ENCODE measurements at places on chromosomes 1 and 21. TPM values are rescaled to one million over a fixed set of nuclear protein-coding genes. Genes with fewer than 3 reads are reported as not detected.
A peak's percentile ranks its signal among the peaks of the same experiment; 100 is the strongest.

DNA sequence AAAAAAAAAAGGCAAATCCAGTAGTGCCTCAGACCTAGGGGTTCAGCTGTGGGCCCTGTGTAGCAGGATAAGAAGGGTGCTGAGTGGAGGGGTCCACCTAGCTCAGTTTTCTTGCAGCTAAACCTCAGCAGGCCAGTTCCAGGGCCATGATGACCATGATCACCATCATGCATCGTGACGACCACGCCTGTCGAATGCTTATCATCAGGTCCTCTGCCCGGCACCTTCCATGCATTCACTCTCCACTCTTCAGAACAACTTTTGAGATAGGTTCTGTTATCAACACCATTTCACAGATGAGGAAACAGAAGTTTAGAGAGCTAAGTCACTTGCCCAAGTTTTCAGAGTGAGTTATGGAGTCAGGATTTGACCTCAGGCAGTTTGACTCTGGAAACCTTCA, 54.9 kb downstream of the ACBD3 start:
- DNase-seq, result no peak

LCE1E gene
- total RNA-seq, result not detected

GRCh38 chr1:8458607-8459006, 140.7 kb downstream of the SLC45A1 start:
- no peak for DNase-seq

PSMA5 gene
- 46.8 TPM for total RNA-seq

DNA sequence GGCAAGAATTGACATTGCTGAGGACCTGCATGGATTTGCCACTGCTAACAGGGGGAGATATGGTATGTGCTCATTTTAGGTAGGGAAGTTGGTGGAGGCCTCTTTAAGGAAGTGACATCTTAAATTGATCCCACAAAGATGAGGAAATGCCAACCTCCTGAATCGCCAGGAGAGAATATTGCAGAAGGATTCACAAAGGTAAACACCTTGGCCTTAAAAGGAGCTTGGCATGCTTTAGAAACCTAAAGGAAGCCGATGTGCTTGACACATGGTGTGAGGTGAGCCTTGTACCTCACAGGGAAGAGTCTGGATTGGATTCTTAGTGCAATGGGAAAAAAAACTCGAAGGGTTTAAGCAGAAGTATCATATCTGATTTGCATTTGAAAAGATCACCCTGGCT, 470.5 kb upstream of the DAB1 start:
- DNase-seq, result no peak

RNU1-4 gene
- total RNA-seq, result under 0.01 TPM

- DNase-seq, result no peak
Observed at GRCh38 chr1:202186327-202186726, 7.3 kb upstream of the LGR6 start.

GRCh38 chr21:28072601-28073000, 920.1 kb downstream of the LTN1 start:
- no peak for DNase-seq

DNA sequence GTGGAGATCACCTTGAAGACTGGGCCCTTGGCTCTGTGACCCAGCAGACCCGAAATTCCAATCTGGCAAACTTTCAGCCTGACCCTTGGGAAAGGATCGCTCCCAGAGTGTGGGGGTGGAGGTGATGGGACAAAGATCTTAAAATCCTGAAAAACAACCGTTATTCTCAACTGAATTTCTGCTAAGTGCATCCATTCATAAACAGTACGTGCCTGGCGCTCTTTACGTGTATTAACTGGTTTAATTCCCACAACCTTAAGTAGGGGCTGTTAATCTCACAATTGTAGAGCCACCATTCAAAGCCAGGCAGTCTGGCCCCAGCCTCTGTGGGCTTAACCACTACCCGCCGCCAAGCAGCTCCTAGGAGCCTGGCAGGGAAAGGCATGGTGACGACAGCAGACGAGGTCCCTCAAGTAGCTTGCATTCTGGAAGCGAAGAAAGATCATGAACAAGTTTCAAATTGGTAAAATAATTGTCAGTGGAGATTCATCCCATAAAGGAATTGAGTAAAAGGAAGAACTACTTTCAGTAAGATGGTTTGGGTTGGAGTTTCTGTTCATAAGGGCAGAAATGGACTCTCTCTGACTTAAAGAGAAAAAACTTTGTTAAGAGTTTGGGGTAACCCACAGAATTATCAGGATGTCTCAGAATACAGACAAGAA, 11.4 kb upstream of the RGS16 start:
- no peak for DNase-seq

GRCh38 chr1:152759453-152760173, 1.8 kb downstream of the KPRP start:
- no peak for DNase-seq

RABIF gene
- total RNA-seq, result 6.6 TPM

DNA sequence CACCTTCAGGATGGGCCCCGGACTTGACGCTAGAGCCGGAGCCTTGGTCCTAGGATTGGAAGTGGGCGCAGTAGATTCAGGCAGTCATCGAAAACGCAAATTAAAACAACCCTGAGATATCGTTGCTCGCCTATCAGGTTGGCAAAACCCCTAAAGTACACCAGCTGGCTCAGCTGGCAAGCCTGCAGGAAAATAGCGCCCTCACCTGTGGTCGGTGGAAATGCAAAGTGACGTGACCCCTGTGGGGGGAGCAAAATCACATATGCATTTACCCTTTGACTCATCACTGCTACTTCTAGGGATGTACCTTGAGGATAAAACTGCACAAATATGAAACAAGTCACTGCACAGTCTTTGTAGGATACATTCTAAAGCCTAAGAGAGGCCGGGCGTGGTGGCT, 170.3 kb upstream of the TMEM51 start:
- no peak for DNase-seq

DNA sequence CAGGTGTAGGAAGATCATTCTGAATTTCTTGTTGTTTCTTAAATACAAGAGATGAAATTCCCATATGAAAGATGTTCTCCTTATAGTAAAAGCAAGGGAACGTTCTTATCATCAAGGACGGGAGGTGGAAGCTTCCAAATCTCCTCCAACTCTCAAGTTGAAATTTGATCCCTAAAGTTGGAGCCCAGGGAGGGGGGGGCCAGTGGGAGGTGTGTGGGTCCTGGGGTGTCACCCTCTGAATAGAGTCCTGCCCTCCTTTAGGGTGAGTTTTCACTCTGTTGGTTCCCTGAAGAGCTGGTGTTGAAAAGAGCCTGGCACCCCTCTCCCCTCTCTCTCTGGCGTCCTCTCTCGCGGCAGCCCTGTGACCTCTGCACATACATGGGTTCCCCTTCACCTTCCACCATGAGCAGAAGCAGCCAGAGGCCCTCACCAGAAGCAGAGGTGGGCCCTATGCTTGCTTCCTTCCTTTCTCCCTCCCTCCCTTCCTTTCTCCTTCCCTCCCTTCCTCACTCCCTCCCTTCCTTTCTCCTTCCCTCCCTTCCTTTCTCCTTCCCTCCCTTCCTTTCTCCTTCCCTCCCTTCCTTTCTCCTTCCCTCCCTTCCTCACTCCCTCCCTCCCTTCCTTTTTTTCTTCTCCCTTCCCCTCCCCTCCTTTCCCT, 10.0 kb upstream of the TRIM17 start:
- no peak for DNase-seq

FCRL6 gene
- not detected for total RNA-seq

DNA sequence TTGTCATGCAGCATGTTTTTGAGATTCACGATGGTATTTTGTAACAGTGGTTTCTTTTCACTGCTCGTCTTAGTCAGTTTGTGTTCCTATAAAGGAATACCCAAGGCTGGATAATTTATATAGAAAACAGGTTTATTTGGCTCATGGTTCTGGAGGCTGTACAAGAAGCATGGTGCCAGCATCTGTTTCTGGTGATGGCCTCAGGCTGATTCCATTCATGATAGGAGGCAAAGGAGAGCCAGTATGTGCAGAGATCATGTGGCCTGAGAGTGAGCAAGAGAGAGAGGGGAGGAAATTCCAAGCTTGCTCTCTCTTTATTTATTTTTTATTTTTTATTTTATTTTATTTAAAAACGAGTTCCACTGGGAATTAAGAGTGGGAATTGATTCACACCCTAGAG, 2.0 kb upstream of the C21orf91 start:
- no peak for DNase-seq

DNA sequence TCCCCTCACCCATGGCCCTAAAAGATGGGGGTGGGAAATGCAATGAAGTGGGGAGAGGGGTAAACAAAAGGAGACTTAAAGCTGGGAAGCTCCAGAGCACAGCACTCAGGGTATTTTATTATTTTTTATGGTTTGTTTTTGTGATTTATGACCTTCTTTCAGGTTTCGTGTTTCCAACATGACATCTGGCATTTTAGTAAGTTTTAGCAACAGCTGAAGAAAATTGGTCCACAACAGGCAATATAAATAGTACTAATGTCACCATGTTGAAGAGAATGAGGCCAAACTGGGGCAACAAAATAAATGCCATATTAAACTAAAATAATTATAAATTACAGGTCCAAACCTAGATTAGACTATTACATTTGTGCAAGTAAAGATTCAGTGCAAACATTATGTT, 56.3 kb downstream of the TBX15 start:
- peak; percentile 56 for DNase-seq

ICOSLG gene
- under 0.01 TPM for total RNA-seq

- DNase-seq, result no peak
Observed at GRCh38 chr1:22878626-22879025, 94.0 kb downstream of the LACTBL1 start.

DNA sequence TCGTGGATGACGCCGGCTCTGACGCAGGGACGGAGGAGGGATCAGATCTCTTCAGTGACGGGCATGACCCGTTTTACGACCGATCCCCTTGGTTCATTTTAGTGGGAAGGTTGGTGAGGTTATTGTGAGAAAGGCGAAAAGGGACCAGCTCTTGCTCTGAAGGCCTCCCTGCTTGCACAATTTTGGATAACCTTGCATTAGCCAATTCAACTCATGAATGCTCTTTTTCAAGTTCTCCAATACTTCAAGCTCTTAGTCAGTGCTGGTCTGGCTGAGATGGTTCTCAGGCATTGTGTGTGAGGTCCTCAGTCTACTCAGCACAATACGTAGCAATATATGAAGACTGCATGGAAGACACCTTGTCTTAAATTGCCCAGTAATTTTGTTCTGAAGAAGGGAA, 72.6 kb upstream of the PGD start:
- DNase-seq, result no peak

- DNase-seq, result no peak
Observed at GRCh38 chr1:239367196-239367810, 19.1 kb upstream of the CHRM3 start.

DNA sequence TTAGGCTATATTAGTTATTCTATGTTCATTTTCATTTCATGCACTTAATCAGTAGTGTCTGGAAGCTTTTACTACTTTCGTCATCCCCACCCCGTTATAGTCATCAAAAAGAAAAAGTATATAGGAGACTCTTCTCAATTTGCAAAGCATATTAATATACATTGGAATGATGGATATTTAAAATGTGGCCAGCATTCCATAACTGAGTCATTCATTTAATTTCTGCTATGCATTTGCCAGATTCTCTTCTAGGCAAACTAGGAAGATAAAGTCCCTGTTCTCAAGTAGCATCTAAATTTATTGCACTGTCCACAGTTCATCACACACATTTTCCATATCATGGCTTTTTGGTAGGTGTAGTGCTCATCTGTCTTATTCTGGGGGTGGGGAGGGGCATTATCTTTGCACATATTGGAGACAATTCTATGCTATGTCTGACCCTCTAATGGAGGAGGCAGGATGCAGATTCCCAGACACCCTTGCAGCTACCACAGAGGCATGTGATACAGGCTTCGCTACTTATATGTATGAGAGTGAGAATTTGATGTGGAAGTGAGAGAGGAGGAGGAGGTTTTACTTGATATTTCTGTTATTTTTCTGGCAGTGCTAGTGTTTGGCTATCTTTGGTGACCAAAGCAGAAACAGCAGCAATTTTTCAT, 125.8 kb downstream of the CTH start:
- DNase-seq, result no peak

DNA sequence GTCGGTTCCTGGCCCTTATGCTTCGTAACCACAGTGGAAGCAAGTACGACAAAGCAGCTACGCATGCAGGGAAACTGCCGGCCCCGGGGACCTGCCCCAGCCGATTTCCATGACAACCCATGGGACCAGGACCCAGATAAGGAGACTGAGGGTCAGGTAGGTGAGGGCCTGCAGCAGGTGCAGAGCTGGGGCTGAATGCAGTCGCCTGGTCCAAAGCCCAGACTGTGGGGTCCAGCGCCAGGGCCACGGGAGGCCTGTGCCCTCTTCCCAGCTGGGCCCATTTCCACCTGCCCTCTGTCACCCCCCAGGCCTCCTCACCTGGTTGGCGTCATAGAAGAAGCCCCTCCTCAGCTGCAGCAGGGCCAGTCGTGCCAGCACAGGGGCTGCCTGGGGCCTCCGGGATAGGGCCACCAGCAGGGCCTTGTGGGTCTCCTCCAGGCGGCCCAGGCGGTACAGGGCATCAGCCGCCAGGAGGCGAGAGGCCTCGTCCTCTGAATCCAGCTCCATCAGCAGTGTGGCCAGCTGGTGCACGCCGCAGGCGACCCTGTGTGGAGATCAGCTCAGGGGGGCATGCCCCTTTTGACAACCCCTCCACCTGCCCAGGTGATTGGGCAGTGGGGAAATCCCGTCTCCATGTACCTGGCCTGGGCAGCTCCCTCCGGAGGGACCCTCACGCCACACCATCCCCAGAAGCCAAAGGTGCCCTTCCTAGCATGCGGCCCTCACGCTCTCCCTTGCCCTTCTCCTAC, 14.2 kb downstream of the TTC34 start:
- no peak for DNase-seq

CD1D gene
- 0.11 TPM for total RNA-seq

Data from LHCN-M2 (cell line).